Endothelial cell (in vitro differentiated cells): ENCODE measurements at places on chromosomes 5 and 9. TPM values are rescaled to one million over a fixed set of nuclear protein-coding genes. Genes with fewer than 3 reads are reported as not detected.
A peak's percentile ranks its signal among the peaks of the same experiment; 100 is the strongest.

The CDC20B gene
- not detected for total RNA-seq

The CDKN2A gene
- not detected for total RNA-seq

The PGM5 gene
- 1.2 TPM for total RNA-seq

The NUTM2F gene
- not detected for total RNA-seq

The LYSMD3 gene
- total RNA-seq: 15.6 TPM

DNA sequence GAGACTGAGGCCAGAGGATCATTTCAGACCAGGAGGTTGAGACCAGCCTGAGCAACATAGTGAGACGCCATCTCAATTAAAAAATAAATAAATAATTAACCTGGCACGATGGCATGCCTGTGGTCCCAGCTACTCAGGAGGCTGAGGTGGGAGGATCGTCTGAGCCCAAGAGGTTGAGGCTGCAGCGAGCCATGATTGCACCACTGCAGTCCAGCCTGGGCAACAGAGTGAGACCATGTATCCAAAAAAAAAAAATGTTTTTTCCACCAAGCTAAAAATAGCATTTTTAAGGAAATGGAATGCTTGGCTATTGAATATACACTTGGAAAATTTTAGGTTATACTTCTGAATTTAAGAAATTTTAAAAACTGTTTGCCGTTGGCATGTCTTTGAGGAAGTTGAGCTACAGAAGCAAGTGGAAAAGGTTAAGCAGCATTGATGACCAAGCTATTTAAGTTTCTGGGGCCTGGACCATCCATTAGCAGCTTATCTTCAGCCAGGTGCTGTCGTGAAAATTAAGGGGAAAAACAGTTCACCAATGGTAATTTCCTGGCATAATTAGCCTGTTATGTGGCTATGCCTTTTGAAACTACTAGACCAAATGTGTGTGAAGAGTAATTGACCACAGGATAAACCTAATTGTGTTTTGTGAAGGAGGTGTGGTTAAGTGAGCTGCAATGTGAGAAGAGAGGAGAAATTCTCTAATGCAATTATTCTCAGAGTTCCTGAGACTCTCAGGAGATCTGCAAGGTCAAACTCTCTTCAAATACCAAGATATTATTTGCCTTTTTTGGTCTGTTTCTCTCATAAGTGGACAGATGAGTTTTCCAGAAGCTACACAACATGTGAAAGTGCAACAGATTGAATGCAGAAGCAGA lies 21.0 kb downstream of the F2R start:
- H3K4me3 ChIP-seq: no peak overlapping the region
- peaks cover 13% of the 10 kb centered on the region for H3K4me1 ChIP-seq
- peaks cover 2% of the 10 kb centered on the region for H3K27me3 ChIP-seq
- no peak for DNase-seq
- H3K27ac ChIP-seq: no peak overlapping the region
- peaks cover 24% of the 10 kb centered on the region for H3K36me3 ChIP-seq

GRCh38 chr9:81119591-81119990 lies 569.8 kb downstream of the TLE1 start:
- no peaks in the 10 kb centered on the region for H3K4me1 ChIP-seq
- H3K36me3 ChIP-seq: no peaks in the 10 kb centered on the region
- H3K4me3 ChIP-seq: no peak overlapping the region
- no peaks in the 10 kb centered on the region for H3K27me3 ChIP-seq
- DNase-seq: no peak

- H3K36me3 ChIP-seq: no peaks in the 10 kb centered on the region
- no peaks in the 10 kb centered on the region for H3K4me1 ChIP-seq
- no peak overlapping the region for H3K27ac ChIP-seq
- no peak overlapping the region for H3K4me3 ChIP-seq
- DNase-seq: no peak
Measured at GRCh38 chr5:145979270-145980223, 43.2 kb downstream of the SH3RF2 start.

GRCh38 chr9:99999797-100000196 lies 93.3 kb downstream of the STX17 start:
- H3K27me3 ChIP-seq: no peaks in the 10 kb centered on the region
- H3K36me3 ChIP-seq: peaks cover 11% of the 10 kb centered on the region
- no peak overlapping the region for H3K4me3 ChIP-seq
- no peaks in the 10 kb centered on the region for H3K4me1 ChIP-seq
- H3K27ac ChIP-seq: no peak overlapping the region

- peak; percentile 56 for DNase-seq
- H3K4me1 ChIP-seq: peaks cover 30% of the 10 kb centered on the region
- no peak overlapping the region for H3K27ac ChIP-seq
- peak overlapping the region; percentile 79 for H3K4me3 ChIP-seq
- peaks cover 3% of the 10 kb centered on the region for H3K36me3 ChIP-seq
- H3K27me3 ChIP-seq: peaks cover 21% of the 10 kb centered on the region
Measured at GRCh38 chr5:93572608-93573353, 8.2 kb downstream of the NR2F1-AS1 start.

- H3K27me3 ChIP-seq: peaks cover 13% of the 10 kb centered on the region
- no peaks in the 10 kb centered on the region for H3K4me1 ChIP-seq
- no peak overlapping the region for H3K4me3 ChIP-seq
- DNase-seq: no peak
Measured at GRCh38 chr5:1399737-1400136, 45.5 kb downstream of the SLC6A3 start.

DNA sequence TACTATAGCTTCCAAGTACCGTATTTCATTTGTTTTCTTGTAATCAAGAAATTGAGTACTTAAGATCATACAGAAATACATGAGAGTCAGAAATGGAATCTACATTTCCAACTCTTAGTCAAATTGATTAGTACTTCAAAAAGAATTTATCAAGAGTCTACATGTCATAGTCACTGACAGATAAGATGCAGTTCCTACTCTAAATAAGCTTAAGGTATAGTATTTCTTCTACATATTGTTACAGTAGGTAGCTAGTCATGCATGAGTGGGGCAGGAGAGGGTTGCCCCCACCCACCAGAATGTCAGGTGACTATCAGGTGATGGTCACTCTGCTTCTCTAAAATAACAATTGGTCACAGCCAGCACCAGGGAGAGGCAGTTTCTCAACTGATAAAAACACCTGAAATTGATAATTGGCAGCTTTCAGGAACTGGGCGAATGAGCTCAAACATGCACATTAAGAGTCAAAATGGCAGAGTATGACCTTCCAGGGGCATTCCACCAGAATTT lies 2.9 kb downstream of the BAAT start:
- no peak for DNase-seq
- H3K27me3 ChIP-seq: no peaks in the 10 kb centered on the region
- H3K4me3 ChIP-seq: no peak overlapping the region
- no peaks in the 10 kb centered on the region for H3K4me1 ChIP-seq

- H3K36me3 ChIP-seq: no peaks in the 10 kb centered on the region
- peak overlapping the region; percentile 99 for H3K27ac ChIP-seq
- peak overlapping the region; percentile 97 for H3K4me3 ChIP-seq
- peaks cover 27% of the 10 kb centered on the region for H3K4me1 ChIP-seq
Measured at GRCh38 chr5:139342423-139342723, 719 bp downstream of the PAIP2 start.

DNA sequence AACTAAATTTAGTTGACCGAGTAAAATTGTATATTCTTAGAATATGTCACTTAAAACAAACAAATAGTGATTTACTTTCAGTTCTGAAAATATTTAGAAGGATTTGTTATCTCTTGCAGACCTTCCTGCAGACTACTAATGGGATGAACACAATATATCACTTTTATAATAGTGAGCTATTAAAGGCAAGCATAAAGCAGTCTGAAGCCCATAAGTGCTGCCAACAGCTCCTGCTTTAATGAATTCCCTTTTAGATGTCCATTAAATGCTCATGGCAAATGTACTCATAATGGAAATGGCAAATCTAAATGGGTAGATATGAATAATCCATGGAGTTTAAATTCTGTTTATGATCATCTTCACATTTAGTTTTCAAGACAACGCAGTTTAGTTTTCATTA lies 170.2 kb downstream of the RANBP17 start:
- DNase-seq: no peak
- H3K4me1 ChIP-seq: no peaks in the 10 kb centered on the region
- H3K27me3 ChIP-seq: no peaks in the 10 kb centered on the region
- no peaks in the 10 kb centered on the region for H3K36me3 ChIP-seq
- H3K4me3 ChIP-seq: no peak overlapping the region
